ENCODE measurements at places on chromosomes 16 and 17.

GRCh38 chr17:72393553-72393952 lies 272.7 kb downstream of the SOX9 start:
- no peak for DNase-seq

DNA sequence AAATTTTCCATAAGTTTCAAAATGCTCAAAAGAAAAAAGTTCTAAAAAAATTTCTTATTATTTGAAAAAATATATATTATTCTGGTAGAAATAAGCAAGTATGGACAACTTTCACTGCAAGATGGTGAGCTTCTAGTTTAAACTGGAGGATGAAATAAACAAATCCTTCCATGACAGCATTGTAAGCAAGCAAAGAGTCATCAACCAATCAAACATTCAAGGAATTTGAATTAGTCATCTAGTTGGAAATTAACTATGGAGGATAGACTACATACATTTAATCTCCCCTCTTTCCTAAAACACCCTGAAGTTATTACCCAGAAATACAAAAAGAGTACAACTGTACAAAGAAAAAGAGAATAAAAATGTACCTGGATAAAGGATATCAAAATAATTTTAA lies 51.0 kb upstream of the IRX5 start:
- no peak for DNase-seq

GRCh38 chr17:38571833-38572668 lies 33.7 kb downstream of the SRCIN1 start:
- DNase-seq: no peak

DNA sequence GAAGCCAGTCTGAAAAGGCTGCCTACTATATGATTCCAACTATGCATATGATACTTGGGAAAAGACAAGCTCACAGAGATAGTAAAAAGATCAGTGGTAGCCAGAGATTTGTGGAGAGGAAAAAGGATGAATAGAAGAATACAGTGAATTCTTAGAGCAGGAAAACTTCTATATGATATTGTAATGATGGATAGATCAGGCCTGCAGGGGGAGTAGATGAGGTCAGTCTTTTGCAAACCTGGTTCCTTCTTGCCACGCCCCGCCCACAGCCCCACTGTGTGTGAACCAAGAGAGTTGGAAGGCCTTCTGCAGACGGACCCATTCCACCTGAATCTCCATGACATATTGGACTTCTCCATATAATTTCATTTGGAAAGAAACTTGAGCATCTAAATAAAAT lies 761 bp upstream of the CCL8 start:
- DNase-seq: peak; percentile 32

- DNase-seq: no peak
Observed at GRCh38 chr17:27329146-27329805, 35.4 kb downstream of the WSB1 start.

DNA sequence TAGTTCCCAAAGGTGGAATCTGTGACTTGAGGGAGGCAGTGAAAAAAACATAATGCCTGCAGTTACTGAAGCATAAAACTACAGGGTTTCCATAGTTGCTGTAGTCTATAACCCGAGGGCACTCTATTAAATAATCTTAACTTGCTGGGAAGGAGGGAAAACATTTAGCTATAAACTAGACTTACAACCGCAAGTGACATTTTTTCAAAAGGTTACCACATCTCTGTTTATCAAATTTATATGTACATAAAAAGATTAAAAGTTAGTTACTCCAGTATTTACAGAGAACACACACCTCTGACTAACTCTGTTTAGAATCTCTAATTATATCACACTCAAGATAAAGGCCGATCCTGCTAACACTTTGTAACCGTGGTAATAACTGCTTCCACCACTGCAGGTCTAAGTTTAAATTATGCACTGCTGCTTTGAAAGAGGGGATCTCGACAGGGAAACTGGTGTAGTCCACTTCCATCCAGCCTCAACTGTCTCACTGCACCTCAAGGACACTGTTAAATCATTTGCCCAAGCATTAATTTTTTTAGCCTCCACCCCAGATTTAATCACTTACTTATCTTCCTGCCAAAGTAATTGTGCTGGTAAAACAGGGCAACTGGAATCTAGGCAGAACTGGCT lies 14.6 kb downstream of the KCNJ16 start:
- no peak for DNase-seq

DNA sequence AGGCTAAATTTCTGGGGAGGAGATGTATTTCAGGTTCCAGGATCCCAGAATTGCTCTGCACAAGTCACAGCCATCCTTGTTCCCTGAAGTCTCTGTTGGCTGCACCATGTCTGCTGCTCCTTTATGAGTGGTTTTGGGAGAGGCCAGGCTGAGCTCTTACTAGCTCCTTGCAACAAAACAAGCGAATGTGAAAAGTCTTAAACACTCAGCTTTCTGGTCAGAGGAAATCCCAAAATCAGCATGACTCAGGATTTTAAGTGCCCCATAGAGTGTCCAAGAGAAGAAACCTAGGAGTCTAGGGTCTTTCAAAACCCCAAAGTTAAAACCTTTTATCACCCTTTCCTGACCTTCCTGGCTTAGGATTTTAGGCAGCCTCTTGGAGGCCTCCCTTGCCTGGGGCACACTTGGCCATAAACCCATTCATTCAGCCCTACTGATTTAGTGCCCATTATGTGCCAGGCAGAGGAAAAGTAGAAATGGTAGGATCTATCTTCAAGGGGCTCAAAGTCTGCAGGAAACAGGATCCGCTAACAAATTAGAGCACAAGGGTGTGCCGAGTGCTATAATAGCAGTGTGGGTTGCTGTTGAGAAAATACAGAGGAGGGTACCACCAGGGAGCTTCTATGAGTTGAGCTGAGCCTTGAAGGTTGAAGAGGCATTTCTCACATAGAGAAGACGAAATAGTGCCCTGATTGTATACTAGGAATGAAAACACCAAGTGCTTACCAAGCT lies 36.9 kb downstream of the SOST start:
- no peak for DNase-seq

GRCh38 chr16:89565256-89565505 lies 4.7 kb downstream of the RPL13 start:
- DNase-seq: no peak

- no peak for DNase-seq
Observed at GRCh38 chr17:82226809-82227628, 1.8 kb upstream of the SLC16A3 start.

DNA sequence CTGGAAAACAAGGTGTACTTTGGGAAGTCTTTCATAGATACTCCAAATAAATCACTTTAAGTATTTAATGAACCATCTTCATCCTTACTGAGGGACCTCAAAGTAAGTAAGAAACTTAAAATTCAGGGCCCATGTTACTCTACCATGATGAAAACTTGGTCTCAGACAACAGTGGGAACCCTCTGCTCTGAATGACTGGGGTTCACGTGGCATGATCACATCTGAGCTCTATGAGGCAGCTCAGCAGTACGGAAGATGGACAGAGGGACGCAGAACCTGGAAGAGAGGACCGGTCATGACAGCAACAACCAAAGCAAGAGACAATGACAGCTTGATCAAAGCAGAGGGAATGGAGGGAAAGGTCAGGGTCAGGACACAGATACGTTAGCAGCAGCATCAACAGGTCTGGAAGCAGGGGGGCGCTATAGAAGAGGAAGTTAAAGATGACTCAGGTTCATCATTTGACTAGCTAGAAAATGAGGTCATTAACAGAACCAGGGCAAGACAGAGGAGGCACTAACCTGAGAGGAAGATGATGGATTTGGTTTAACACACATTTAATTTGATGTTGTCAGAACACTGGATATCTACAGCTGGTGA lies 9.5 kb downstream of the XPO6 start:
- DNase-seq: no peak

All from BE2C (cell line).